ENCODE measurements at places on chromosomes 5 and 9. TPM values are rescaled to one million over a fixed set of nuclear protein-coding genes. Genes with fewer than 3 reads are reported as not detected.

GRCh38 chr5:84017523-84018172, 297.0 kb upstream of the HAPLN1 start:
- no peak for DNase-seq
- no peak overlapping the region for H3K27ac ChIP-seq
- no peaks in the 10 kb centered on the region for H3K36me3 ChIP-seq

- no peak overlapping the region for H3K4me3 ChIP-seq
- no peak for DNase-seq
- H3K27ac ChIP-seq: no peak overlapping the region
These were observed 108.9 kb downstream of the GDNF start for GRCh38 chr5:37730896-37731455.

DNA sequence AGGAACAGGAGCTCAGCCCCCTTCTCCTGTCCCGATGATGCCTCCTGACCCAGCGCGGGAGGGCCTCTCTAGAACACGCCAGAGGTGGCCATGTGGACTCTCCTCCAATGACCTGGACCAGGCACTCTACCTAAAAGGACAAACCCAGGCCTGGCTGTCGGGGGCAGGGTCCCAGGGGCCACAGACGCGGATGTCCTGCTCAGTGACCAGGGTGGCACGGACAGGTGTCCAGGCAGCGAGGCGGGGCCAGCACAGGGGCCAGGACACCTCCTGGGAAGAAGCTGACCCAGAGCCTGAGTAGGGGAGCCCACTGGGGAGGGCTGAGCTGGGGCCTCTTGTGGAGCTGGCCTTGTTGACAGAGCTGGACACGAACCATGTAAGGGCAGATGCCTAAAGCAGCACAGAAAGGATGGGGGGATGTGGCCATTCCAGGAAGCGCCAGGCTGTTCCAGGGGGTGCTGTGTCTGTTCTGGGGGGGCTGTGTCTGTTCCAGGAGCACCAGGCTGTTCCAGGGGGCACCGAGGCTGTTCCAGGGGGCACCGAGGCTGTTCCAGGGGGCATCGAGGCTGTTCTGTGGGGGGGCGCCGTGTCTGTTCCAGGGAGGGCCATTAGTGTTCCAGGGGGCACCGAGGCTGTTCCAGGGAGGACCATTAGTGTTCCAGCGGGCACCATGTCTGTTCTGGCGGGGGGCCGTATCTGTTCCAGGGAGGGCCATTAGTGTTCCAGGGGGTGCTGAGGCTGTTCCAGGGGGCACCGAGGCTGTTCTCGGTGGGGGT, 30.5 kb downstream of the EXD3 start:
- no peaks in the 10 kb centered on the region for H3K4me1 ChIP-seq
- H3K27me3 ChIP-seq: no peaks in the 10 kb centered on the region

GRCh38 chr9:112271466-112272098, 61.8 kb downstream of the PTBP3 start:
- no peak overlapping the region for H3K4me3 ChIP-seq
- H3K4me1 ChIP-seq: no peaks in the 10 kb centered on the region
- H3K27ac ChIP-seq: no peak overlapping the region
- no peaks in the 10 kb centered on the region for H3K27me3 ChIP-seq
- DNase-seq: no peak

The NFIB gene
- total RNA-seq: 11.6 TPM

Data from H1 (cell line).